ENCODE measurements at places on chromosomes 1 and 21.

DNA sequence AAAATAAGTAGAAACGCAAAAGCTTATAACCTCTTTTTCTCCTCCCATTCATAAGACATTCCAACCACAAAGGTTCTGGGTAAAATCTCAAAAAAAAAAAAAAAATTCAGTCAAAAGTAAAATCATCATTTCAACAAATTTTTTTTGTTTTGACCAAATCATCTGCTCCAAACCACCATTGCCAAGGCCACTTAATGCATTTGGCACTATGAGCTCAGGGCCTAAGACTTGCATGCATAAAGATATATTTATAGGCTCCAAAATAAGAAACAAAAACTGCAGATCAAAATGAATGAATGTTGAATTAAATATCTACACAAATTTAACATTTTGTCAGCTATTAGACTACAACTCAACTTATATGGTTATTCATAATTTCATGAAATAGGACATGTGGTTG lies 331.1 kb upstream of the NFIA start:
- DNase-seq, result no peak

GRCh38 chr21:20645344-20645743 lies 352.9 kb upstream of the NCAM2 start:
- DNase-seq, result no peak

GRCh38 chr1:214574598-214575411 lies 23.4 kb upstream of the PTPN14 start:
- no peak for DNase-seq

- DNase-seq, result no peak
Observed at GRCh38 chr1:43272161-43272560, 2.4 kb downstream of the TMEM125 start.
